ENCODE measurements at places on chromosomes 7 and 10.

DNA sequence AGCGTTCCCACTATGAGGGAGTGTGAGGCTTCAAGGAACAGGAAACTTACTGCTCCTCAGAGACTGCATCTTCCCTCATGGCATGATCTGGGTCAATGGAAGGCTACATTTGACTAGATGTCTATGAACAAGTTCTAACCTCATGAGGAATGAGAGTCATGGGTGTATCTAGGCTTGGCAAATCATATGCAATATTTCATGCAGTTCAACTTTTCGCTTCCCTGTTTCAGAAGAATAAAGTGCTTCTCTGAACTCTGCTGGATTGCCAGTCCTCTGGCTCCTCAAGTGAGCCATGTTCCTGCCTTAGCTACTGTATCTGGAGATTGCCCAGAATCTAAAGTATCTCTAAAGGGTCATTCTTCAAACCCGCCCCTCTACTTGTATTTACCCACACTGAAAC, 54.3 kb upstream of the SEMA3A start:
- DNase-seq = no peak

DNA sequence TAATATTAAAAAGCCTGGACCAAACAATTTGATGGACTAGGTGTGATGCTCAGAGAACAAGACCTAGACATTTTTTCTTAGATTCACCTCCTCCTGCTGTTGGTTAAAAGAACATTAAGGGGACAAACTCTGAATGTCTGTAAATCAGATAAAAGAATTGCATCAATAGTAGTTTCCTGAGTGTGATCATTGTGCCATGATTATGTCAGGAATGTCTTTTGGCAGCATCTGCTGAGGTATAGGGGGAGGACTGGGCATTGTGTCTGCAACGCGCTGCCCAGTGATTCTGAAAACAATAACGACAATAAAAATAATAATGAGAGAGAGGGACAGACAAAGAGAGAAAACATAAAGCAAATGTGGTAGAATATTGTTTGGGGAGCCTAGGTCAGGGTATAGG, 6.9 kb downstream of the C7orf57 start:
- no peak for DNase-seq

- no peak for DNase-seq
Measured at GRCh38 chr10:111037858-111038257, 39.0 kb upstream of the ADRA2A start.

- no peak for DNase-seq
Measured at GRCh38 chr10:7333961-7334641, 76.7 kb downstream of the SFMBT2 start.

GRCh38 chr10:63267414-63268148, 134.5 kb downstream of the NRBF2 start:
- no peak for DNase-seq

- no peak for DNase-seq
Measured at GRCh38 chr7:107115762-107116540, 52.9 kb upstream of the HBP1 start.

- DNase-seq = no peak
Measured at GRCh38 chr10:112374724-112375541, 1.0 kb downstream of the ACSL5 start.

GRCh38 chr10:35379226-35380137, 43.2 kb downstream of the CCNY start:
- peak; percentile 3 for DNase-seq

- no peak for DNase-seq
Measured at GRCh38 chr7:129493555-129493954, 8.8 kb upstream of the SMKR1 start.

DNA sequence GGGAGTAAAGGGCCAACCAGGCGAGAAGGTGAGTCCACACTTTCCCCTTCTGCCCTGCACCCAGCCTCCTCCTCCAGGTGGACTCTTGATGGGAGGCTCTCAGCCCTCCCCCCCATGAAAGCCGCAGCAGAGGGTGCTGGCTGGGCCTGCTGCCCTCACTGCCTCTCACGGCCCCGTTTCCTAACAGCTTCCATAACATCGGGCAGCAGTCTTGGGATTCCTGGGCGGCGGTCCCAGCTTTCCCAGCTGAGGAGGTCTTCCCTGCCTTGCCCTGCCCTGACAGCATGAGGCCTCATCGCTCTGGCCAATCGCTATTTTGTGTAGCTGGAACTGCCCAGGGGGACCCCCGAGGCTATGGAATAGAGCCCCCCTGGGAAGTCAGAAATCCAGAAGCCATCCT, 76.3 kb downstream of the COL13A1 start:
- DNase-seq = no peak

GRCh38 chr7:117672453-117672852, 192.6 kb downstream of the CFTR start:
- no peak for DNase-seq

GRCh38 chr10:32023264-32023663, 33.0 kb downstream of the KIF5B start:
- no peak for DNase-seq

DNA sequence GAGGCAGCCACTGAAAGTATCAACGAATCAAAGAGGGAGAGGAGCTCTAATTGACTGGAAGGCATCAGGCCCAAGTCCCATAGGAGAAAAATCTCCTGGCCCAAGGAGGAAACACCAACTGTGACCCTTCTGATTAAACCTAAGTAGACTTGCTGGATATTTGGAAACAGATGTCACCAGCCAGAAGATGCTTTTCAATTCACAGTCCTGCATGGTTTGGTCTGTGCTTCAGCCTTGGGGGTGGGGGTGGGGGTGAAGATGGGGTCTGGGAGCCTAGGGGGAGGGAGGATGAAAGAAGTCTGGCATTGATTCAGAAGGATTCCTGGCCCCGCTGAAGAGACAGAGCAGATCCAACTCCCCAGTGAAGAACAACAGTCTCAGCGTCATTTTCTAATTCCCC, 623.7 kb downstream of the PARD3 start:
- DNase-seq = no peak

Measured in activated CD8-positive, alpha-beta memory T cell treated with anti-CD3 and anti-CD28 coated beads for 1 hour (primary cell).